ENCODE measurements at places on chromosomes 2 and 18.

DNA sequence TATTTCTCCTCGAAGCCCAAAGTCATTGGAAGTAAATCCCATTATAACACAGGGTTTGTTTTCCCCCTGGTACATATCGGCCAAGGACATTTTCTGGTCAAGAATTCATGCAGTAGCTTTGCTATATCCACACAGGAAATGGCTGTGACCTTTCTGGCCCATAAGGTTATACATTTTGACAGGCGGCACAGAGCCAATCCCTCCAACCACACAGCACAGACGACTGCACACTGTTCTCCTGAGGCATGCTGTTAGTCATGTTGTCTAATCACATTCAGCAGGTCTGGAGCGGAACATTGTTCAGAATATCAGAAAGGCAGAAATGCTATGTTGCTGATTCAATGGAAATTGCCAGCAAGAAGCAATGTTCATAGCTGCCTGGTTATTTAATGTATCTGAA is 742.3 kb upstream of the SLC8A1 start:
- no peak for DNase-seq

DNA sequence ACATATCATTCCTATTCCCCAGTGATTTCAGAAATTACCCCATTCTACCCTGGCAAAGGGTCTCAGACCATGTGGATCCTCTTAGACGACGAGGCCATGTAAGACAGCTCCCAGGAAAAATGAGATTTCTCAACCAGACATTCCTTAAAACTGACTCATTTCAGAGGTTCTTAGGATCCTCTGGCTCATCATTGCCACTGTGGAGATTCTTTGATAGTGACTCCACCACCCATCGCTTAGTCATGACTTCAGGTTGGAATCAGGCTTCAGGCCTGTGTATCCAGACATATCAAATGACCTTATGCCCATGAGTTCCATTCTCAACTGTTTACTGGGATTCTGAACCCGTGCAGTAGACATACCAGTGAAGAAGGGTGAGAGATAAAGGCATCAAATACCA is 245.6 kb upstream of the TCF4 start:
- no peak for DNase-seq

DNA sequence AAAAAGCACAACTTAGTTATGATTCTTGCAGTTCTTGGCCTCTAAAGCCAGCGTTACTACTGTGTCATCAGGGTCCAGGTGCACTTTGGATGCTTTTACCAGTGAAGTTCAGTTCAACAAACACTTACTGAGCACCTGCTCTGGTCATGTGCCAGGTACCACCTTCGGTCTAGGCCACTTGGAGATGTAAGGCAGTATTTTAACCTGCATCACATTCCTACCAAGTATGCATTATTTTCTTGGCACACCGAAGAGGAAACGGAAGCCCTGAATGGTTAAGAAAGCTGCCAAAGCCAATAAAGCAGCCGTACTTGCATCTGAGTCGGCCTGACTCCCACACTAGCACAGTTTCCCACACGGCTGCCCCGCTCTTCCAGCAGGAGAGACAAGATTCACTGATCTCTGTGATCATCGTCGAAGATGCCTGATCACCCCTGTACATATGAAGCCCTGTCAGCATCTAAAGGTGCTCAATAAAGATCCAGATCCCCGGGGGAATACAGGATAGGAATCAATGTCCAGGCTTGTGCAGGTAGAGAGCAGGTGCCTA is 427.1 kb downstream of the EIPR1 start:
- DNase-seq, result no peak

DNA sequence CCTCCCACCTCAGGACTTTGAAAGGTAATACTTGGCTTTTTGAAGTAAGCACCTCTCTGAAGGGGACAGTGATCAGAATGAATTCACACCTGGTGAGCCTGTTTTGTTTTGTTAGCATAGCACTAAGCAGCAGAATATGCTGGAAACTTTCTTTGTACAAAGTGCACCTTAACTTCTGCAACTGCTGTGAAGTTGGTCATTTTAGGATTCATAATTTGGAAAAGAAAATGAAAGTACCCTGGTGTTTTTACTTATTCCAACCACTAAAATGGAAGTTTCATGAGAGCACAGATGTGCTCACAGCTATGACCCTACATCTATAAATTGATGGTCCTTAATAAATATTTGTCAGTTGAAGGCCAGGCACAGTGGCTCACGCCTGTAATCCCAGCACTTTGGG is 257.8 kb upstream of the STON1 start:
- no peak for DNase-seq

- DNase-seq, result no peak
These were observed 750.5 kb downstream of the CPS1 start for GRCh38 chr2:211306929-211307328.

DNA sequence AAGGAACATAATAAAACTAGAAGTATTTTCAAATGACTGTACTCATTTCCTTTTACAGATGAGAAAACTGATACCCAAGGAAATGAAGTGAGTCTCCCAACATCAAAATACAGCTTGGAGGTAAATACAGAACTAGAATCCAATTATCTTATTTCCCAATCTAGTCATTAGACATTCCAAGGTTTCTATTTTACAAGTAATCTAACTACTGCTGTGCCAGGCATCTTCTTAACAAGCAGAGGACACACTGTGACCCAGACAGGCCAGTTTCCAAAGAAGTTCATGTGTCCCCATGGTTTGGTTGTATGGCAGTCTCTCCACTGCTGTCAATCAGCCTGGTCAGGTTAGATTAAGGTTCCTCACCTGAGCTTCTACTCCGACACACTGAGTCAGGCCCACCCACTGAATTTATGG is 143.5 kb downstream of the THADA start:
- DNase-seq, result no peak

- DNase-seq, result no peak
These were observed 130.6 kb upstream of the CDH19 start for GRCh38 chr18:66734451-66734850.

GRCh38 chr2:99841749-99842148 is 300.6 kb downstream of the AFF3 start:
- no peak for DNase-seq

GRCh38 chr2:83579507-83579906 is 879.6 kb downstream of the SUCLG1 start:
- DNase-seq, result no peak

DNA sequence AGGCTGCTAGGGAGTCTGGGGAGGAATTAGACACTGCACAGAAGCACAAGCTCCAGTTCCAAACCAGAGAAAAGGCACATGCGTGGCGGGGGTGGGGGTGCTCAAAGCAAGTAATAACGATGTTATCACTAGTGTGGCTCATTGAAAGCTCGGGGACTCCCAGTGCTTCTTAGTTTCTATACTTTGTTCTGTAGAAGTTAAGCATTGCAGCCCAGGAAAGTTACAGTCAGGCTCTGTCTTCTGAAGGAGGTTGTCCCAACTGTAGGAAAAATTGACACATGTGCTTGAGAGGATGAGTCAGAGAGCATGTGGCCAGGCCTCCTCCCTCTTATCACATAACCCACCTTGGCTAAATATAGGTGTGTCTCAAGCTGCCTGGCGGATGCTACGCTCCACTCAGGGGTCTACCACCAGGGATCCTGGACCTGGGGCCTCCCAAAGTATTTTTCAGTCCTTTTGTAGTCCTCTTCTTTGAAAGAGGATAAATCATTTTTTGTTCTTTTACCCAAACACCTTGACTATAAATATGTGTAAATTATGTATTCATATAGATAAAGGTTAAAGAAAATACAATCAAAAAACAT is 3.8 kb downstream of the GALNT5 start:
- no peak for DNase-seq

DNA sequence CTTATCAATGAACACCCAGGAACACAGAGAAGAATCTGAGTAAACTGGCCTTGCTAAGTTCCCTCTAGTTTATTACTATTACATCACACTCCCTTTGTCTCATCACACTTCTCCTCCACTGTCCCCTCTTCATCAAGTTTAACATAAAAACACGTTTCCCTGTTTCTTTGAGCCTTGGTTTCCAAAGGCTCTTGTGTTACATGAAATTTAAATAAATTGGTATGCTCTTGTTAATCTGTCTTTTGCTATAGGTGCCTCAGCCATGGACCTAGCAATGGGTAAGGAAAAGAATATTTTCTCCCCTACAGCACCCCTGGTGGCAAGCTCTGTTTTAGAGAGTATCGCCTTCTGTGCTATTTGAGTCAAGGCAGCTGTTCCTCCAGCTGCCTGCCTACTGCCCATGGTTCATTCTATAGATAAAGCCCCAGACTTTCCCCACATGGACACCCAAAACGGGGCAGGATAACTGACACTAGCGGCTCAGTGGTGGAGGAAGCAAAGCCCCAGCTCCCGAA is 31.8 kb downstream of the TGIF1 start:
- DNase-seq, result no peak

GRCh38 chr18:58915006-58915799 is 50.5 kb downstream of the ZNF532 start:
- DNase-seq, result no peak

GRCh38 chr2:74555610-74556103 is 1.1 kb downstream of the DOK1 start:
- DNase-seq, result no peak

- DNase-seq, result no peak
These were observed 30.7 kb upstream of the ERCC3 start for GRCh38 chr2:127324635-127325034.

DNA sequence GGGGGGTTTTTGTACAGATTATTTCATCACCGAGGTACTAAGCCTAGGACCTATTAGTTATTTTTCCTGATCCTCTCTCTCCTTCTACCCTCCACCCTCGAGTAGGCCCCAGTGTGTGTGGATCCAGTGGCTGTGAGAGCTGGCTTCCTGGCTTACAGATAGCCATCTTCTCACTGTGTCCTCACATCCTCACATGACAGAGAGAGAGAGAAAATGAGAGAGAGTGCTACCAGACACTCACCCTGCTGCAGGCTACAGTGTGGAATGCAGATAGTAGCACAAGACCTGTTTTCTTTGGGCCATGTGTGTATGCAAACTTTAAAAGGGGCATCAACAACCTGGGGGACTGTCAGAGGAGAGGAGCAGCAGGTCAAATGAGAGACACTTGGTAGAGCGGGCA is 9.5 kb downstream of the KCNK3 start:
- no peak for DNase-seq

DNA sequence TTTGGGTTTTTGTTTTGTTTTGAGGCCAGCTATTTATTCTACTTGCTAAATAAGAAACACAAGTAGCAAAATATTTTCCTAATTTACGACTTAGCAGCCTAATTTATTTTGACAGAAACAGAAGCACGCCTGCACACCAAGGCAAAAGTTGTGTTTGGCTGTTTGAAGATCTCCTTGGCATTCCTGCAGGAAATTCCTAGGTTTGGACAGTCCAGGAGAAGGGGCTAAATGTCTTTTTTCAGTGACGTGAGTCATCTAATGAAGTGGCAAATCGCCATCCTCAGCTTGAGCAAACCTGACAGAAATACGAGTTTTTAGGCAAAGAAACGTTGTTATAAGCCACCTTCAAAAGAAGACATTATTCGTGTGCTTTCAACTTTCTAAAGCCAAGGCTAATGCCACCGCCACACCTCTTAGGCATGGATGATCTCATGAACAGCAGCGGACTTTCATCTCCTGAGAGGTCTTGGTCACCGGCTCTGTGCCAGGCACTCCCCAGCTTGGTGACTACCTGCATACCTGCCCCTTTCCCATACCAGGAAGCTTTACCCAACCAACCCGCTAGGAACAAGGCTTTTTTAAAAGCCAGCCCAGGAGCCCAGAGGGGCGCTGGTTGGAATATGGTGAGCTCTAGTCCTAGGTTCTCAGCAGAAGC is 30.9 kb downstream of the STK39 start:
- no peak for DNase-seq

- DNase-seq, result no peak
These were observed 311.7 kb upstream of the PKDCC start for GRCh38 chr2:41736105-41736567.

- DNase-seq, result no peak
These were observed 59.7 kb downstream of the XDH start for GRCh38 chr2:31354837-31355236.

DNA sequence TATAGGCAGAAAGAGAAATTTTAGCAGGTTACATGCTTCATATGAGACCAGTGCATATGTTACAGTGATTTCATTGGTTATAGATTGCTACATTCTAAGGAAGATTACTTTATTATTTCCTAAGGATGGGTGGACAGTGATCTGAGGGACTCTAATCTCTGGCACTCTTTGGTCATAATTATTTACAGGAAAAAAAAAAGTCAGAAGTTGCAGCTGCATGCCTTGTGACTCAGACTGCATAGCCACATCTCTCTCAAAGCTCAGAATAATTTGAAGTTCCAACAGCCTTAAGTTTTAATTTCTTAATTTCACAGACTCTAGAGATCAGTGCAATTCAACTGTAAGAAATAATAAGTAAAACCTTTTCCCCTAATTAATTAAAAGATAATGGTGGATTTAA is 27.1 kb upstream of the BARD1 start:
- no peak for DNase-seq

- DNase-seq, result no peak
These were observed 190.7 kb upstream of the SIX2 start for GRCh38 chr2:45199973-45200372.

- no peak for DNase-seq
These were observed 6.0 kb downstream of the ANKRD44 start for GRCh38 chr2:197304556-197305011.

DNA sequence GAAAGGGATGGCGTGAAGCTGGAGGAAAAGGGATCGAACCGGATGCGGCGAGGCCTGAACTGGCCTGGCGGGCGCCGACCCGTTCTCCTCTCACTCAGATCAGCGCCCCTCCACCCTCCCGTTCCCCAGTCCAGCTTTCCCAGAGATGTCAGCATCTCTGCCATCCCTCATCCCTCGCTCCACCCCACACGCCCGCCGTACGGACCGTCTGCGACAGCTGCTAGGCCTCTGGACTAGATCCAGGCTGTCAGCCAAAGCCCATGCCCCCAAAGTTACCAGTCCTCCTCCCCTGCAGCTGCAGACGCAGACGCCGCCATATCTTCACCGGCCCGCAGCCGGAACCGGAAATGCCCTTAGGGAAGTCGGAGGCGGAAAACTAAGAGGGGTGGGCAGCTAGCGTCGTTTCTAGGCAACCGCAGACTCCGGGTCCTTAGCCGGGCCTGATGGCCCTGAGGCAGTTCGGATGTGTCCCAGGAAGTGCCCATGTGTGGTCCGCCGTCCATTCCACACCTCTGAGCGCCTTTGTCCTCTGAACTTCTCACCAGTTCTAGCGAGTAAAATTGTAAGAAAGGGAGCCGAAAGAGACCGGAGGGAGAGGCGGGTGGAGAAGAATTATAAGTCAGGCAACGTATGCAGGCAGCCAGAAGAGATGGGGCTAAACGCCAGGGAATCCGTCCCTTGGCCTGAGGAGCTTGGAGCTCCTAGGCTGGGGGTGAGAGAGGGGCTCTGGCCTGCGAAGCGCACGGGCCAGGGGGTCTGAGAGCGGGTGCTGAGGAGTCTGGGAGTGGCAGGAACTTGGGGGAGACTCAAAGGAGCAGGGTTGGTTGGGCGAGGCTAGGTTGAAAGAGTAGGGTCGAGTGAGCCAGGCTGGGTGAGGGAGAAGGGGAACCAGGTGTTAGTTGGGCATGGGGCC is at the start of the genes RNF25 and STK36:
Gene RNF25, minus strand, starts transcription at position 349 of the 913 bp plus-strand sequence. Its CDS starts 32 bp downstream, at position 317.
Gene STK36, plus strand, starts transcription at position 433 of the 913 bp plus-strand sequence. CDS start 744 bp downstream, outside the sequence.
- peak; percentile 94 for DNase-seq

GRCh38 chr2:107392241-107392704 is 434.4 kb upstream of the RGPD4 start:
- DNase-seq, result no peak

- DNase-seq, result no peak
These were observed 73.4 kb downstream of the PLEKHM3 start for GRCh38 chr2:207951734-207952470.

Data from osteocyte (in vitro differentiated cells).